ENCODE measurements at places on chromosomes 12 and 14. TPM values are rescaled to one million over a fixed set of nuclear protein-coding genes. Genes with fewer than 3 reads are reported as not detected.
A peak's percentile ranks its signal among the peaks of the same experiment; 100 is the strongest.

DDX11 gene
- total RNA-seq = 31.9 TPM

HVCN1 gene
- 11.5 TPM for total RNA-seq

GYS2 gene
- not detected for total RNA-seq

ASB2 gene
- total RNA-seq = 0.69 TPM

CISTR gene
- total RNA-seq = not detected

LRTM2 gene
- not detected for total RNA-seq

MUCL1 gene
- total RNA-seq = not detected

OLR1 gene
- total RNA-seq = not detected

KRT85 gene
- not detected for total RNA-seq

RTN1 gene
- 0.32 TPM for total RNA-seq

GRCh38 chr12:75294336-75294735 lies 35.8 kb downstream of the CAPS2 start:
- no peak for DNase-seq

- no peak for DNase-seq
Measured at GRCh38 chr12:19129486-19130223, at the start of gene PLEKHA5. PLEKHA5 (plus strand) TSS chr12:19129733; CDS start chr12:19129800, 67 bp downstream.

DNA sequence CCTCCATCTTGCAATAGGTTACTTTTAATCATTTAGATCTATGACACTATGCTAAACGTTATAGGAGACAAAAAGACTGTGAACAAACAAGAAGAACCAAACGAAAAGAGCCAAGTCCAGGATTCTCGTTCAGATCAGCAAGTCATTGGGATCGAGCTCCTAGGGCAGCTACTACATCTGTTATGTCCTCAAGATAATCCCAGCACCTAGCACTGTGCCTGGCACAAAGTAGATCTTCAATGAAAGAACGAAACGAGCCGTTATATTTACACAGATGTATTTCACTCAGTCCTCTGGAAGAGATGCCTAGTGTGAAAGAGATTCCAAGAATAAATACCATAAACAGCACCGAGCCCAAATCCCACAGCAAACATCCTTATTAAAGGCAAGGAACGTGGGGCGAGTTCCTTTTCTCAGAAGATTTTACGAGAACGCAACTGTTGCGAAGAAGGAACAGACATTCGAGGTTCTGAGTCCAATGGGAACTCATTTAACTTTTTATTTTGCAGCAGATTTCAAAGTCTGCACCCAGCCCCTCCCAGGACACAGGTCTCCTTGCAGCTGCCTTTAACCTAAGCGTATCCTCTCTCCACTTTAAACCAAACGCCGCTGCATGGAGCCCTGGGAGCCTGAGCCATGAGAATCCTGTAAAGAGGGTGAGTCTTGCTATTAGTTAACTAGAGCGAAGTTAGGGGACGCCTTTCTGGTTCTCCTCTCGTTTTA lies 544 bp upstream of the TDP1 start:
- no peak for DNase-seq

DNA sequence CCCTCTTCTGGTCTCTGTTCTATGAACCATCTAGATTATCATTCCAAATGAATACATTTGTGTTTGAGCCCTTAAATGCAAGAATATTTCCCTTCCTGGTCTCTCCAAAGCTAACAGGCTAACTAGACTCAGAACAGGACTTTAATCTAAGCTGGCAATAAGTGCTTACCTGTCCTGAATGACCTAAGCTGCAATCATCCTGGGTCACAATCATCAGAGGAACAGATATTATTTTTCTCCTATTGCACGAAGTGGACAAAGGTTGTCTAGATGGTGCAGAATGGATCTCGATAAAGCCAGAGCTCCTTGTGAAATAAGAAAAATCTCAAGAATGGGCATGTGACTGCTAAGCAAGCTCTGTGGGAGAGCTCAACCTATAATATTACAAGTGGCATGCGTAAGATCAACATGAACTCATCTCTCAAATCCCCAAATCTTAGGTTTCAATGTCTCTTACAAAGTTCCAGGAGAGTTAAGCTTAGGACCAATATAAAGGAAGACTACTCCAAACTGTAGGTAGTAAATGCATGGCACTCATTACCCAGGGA lies 10.6 kb upstream of the NUMB start:
- no peak for DNase-seq

- DNase-seq = no peak
Measured at GRCh38 chr14:55381561-55381960, 30.1 kb downstream of the ATG14 start.

- DNase-seq = no peak
Measured at GRCh38 chr12:108169708-108170107, 40.6 kb downstream of the WSCD2 start.

GRCh38 chr12:131639270-131639940 lies 71.5 kb upstream of the SFSWAP start:
- no peak for DNase-seq

DNA sequence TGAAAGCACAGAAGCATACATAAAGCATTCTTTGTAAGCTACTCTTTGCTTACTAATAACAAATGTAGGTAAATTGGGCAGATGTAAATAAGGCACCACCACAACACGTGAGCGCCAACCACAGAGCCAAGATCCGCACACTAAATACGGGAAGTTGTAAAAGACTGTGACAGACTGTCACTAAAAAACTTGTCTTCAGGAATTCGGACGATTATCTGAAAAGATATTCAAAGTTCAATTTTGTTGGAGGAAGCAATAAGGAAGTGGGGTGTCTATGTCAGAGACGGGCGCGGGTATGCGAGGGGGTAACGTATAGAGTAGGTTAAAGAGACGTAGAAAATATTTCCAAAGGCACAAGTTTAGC lies 1.5 kb upstream of the HSP90B1 start:
- DNase-seq = peak; percentile 76

DNA sequence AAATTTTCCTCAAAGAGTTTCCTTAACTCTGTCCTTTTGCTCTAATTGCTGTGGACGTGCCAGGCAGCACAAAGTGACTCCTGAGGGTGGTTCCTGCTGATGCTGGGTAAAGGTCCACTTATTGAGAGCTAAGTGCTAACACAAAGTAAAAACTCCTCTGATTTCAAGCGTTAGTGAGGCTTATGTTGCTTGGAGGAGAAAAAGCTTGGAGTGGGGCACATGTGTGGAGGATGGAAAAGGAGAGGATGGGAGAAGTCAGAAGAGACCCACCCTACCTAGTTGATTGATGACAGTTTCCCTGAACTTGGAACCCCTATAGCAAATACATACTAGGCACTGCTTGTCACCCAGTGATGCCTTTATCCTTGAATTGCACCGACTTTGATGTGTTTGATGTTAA lies 10.1 kb upstream of the SLC11A2 start:
- DNase-seq = no peak

- DNase-seq = no peak
Measured at GRCh38 chr12:67220065-67220464, 49.1 kb upstream of the CAND1 start.

DNA sequence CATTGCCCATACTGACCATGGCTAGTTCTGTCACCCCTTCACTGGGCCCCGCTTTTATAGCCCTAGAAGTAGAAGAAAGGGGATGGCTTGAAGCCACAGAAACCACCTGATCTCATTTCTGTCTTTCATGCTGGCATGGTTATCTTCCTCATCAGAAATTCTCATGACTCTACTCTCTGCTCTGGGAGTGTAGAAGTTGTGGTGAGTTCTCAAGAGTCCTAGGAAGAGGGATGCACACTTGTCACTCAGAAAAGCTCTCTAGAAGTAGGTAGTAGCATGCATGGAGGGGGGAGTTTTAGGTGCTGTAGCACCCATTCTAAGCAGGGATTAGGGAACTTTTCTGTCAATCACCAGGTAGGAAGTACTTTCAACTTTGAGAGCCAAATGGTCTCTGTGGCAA lies 6.1 kb upstream of the CMA1 start:
- DNase-seq = peak; percentile 12

DNA sequence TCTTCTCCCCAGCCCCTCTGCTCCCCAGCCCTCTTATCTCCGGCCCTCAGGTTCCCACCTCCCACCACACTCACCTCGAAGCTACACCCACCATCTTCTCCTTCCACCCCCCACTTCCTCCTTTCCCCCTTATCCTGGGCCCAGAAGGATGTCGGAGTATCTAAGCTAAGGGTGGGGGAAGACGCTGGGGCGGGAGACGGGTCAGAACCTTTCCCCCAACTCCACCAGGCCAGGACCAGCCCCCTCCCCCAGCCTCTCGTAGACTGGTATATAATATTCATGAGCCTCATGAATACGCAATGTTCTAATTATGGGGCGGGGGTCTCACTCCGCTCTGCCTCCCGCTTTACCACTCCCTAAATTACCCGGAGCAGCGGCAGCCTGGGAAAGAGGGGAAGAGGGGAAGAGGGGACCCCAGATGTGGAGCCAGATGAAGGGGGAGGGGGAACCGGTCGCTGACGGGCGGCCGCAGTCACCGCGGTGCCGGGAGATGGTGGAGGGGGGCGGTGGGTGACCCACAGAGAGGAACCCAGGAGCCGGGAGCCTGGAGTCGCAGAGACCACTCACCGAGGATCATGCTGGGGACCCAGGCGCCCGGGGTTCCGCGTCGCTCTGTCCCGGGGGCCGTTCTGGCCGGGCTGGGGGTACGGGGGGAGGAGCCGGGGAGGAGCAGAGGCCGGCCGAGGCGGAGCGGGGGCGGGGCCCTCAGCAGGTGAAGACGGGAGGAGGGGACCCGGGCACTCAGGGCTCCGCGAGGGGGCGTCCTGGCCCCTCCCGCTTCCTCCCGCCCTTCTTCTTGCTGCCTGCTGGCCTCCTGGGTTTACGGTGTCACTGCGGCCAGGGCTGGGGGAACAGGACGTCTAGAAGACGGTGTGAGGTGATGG lies 6.4 kb upstream of the ZNF385A start:
- peak; percentile 91 for DNase-seq

GRCh38 chr12:90229407-90230170 lies 521.0 kb upstream of the ATP2B1 start:
- DNase-seq = no peak

DNA sequence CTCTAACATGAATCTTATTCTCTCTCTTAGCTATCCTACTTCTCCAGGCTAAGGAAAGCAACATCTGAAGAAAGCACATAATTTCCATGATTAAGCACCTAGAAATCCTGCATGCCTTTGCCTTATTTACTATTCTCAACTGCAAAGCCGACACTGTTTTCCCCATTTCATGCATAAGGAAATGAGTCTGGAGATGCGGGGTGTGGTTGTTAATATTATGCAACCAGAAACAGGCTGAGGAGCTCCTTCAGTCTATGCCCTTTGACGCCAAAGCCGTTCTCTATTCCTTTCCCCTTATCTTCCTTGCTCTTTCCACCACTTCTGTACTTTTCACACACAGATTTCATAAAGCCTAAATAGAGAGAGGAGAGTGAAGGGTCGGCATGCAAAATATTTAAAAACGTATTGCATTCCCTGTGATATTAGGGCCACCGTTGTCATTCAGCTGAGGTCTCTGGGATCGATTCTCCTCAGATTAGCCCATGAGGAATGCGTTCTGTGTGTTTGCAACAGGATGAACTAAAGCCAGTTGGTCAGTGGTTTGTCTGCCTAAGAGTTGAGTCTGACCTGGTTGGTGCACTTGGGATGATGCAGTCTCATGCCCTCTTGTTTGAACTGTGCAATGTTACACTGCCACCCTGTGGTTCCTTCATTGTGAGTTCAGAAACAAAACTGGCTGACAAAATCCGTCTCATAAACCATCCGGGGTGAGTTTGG lies 53.1 kb upstream of the PLEKHG7 start:
- DNase-seq = peak; percentile 74

- peak; percentile 89 for DNase-seq
Measured at GRCh38 chr12:124754949-124755800, 108.5 kb downstream of the SCARB1 start.

DNA sequence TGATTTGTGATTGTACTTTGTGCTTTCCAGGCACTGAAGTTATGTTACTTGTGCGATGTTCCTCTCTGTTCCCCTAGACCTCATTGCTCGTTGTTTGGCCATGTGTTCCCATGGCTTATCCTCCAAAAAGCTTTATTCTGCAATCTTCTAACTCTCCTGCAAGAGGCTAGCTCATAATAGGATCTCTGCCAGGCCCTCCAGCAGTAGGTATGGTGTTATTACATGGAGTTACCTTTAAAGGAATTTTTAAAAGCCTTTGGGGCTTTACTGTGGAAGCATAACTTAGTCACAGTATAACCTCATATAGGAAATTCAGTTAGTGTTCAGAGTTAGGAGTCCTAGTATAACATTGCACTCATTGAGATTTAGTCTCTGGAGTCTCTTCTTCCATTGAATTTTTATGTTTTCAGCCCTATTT lies 292.3 kb downstream of the RAD51B start:
- DNase-seq = no peak

- DNase-seq = no peak
Measured at GRCh38 chr12:103807561-103808238, 33.3 kb downstream of the NT5DC3 start.

DNA sequence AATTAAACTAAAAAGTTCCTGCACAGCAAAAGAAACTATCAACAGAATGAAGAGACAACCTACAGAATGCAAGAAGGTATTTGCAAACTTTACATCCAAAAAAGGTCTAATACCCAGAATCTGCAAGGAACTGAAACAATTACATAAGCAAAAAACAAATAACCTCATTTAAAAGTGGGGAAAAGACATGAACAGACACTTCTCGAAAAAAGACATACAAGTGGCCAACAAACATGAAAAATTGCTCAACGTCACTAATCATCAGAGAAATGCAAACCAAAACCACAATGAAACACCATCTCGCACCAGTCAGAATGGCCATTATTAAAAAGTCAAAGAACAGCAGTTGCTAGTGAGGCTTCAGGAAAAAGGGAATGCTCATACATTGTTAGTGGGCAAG lies 15.2 kb downstream of the PDE6H start:
- peak; percentile 27 for DNase-seq

GRCh38 chr12:10563002-10563401 lies 50.4 kb downstream of the MAGOHB start:
- no peak for DNase-seq

DNA sequence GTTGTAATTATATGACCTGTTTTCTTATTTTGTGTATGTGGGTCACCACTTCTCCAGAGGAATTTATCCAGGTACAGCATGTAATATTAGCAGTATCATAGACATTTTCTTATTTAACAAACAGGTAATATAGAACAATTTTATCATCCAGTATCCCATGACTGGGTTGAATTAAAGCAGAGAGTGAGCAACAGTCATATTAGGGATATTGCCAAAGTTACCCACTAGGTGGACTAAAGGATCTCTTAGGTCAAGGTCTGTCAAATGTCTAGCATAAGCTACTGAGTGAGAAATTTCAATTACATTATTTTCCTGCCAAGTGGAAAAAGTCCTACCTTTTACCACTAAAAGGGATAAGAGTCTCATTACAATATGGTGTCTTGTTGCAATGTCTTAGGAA lies 62.1 kb upstream of the TRIM9 start:
- peak; percentile 79 for DNase-seq

- DNase-seq = no peak
Measured at GRCh38 chr12:82896979-82897378, 210.3 kb downstream of the TMTC2 start.

- no peak for DNase-seq
Measured at GRCh38 chr14:105533391-105533790, 7.0 kb downstream of the TMEM121 start.

DNA sequence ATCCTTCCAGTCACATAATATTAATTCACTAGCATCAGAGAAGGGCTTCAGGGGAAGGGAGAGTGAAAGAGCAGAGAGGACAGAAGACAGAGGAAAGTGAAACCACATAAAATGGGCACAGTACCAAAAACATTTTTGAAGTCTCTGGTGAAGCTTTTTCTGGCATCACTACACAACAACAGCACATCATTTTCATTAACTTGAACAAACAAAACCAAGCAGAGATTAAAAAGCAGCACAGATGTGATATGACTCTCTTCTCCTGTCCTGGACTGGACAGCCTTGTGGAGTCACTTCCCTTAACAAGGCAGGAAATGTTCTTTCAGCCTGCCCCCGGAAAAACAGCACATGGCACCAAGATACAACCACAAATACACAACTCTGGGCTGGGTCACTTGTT lies 112.0 kb downstream of the TSPAN8 start:
- DNase-seq = no peak
